ENCODE measurements at places on chromosomes 3 and 15.

- DNase-seq, result no peak
Measured at GRCh38 chr15:40366457-40367370, 8.7 kb downstream of the DISP2 start.

- no peak for DNase-seq
Measured at GRCh38 chr3:179812096-179812382, 159.2 kb downstream of the USP13 start.

- no peak for DNase-seq
Measured at GRCh38 chr3:62705721-62706120, 169.5 kb downstream of the CADPS start.

GRCh38 chr3:195207056-195207455 is 63.9 kb downstream of the XXYLT1 start:
- DNase-seq, result no peak

DNA sequence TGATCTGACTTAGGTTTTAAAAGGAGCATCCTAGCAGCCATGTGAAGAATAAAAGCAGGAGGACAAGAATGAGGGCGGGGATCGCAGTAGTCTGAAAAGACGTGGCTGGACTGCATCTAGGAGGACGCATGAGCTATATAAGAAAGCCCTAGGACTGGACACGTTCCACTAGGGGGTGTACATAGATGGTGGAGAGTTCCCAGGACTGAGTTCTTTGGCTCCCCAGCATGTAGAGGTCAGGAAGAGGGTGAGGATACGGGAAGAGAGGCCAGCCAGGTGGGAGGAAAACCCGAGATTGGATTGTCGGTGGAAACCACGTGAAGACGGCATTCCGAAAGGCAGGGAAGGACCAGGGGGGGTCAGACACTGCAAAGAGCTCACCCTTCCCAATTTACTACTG is 64.2 kb upstream of the CFAP161 start:
- no peak for DNase-seq

DNA sequence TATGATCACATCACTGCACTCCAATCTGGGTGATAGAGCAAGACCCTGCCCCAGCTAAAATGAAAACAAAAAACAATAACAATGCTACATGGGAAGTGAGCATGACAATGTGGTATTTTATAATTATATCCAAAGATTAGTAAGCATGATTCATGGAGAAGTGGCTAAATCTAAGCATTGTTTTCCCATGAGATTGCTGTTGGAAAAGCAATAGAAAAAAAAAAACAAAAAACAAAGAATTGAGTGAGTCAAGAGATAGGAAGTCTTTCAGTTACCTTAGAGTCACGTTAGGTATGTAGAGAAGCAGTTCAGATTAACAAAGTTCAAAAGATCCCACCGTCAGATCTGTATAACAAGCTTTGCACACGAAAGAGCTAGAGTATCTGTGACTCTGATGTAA is 210.3 kb upstream of the CNTN6 start:
- no peak for DNase-seq

- no peak for DNase-seq
Measured at GRCh38 chr3:59728587-59728908, 678.7 kb upstream of the CFAP20DC start.

DNA sequence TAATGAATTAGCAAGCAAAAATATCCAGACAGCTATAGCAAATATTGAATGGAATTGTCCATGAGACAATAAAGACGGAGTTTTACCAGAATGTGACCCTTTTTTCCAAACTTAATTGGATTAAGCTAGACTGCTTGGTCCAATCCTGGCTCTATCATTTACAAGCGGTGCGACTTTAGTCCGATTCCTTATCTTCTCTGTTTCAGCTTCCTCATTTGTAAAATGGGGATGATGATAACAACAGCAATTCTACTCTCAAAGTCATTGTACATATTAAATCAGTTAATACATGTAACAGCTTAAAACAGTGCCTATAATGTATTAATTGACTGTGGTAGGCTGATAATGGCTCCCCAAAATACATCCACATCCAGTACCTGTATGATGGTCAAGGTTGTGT is 62.1 kb upstream of the CRBN start:
- no peak for DNase-seq

DNA sequence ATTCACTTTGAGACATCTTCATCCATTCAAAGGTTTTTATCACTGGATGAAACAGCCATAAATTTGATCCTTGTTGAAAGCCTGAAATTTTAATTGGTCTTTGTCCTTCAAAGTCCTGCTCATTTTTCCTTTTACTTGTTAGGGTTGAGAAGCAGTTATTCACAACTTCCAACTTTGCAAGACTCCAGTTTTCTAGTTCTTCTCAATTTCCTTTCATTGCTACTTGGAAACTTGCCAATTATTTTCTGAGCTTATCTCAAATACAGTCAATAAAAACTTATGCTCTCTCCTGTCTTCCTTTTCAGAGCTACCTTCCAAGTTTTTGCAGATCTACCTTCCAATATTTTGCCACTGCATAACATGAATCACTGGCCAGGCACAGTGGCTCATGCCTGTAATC is 23.7 kb upstream of the CD276 start:
- no peak for DNase-seq

DNA sequence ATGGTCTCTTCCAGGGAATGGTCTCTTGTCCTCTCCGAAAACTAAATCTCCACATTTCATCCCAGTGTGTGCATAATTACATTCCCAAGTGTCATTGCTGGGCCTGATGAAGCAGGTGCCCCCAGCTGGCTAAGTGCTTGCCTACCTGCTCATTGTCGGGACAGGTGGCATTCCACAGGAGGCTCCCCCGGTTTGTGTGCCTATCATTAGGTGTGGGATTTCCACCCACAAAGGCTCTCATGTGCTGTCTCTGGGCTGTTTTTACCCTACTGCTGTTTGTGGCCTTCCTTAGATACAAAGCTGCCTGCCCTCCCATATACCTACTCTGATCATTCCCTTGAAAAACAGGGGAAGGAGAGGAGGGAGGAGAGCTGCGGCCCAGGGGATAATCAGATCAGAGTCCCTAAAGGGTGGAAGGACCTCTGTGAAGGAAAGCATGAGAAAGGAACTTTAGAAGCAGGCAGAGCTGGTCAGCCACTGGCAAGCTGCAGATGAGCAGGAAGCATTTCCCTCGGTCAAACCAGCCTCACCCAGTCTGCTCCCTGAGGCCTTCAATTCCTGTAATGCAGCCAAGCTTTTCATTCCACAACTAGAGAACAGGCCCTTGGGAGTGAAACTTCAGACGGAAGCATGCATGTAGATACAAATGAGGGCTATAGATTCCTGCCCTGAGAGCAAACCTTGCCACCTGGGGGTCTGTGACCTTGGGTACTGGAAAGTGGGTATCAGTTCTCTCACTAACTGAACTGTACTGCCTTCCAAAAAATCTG is 60.7 kb upstream of the HEG1 start:
- DNase-seq, result no peak

GRCh38 chr15:78392430-78392829 is 45.6 kb upstream of the IREB2 start:
- DNase-seq, result no peak

GRCh38 chr3:35257641-35258040 is 381.7 kb upstream of the ARPP21 start:
- no peak for DNase-seq

DNA sequence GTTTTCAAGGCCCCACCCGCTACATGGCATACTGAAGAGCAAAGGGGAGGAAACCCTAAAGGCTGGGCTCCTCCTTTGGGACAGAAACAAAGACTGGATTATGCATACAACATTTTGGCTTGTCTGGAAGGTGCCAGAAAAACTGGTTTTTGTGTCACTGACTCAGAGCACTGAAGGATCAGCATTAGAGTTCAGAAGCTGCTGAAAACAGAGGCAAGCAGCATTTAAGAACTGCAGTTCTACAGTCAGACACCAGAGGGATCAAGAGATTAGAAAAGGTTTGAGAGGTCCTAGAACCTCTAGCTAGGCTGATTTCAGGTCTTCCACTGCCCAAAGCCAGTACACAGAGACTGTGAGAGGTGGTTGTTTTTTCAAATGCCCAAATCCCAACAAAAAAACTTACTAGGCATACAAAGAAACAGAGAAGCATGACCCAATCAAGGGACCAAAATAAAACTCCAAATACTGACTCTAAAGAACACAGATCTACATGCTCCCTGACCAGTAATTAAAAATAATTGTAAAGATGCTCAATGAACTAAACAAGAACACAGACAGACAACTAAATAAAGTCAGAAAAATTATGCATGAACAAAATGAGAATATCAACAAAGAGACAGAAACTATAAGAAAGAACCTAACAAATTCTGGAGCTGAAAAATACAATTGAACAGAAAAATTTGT is 91.2 kb downstream of the SENP2 start:
- no peak for DNase-seq

DNA sequence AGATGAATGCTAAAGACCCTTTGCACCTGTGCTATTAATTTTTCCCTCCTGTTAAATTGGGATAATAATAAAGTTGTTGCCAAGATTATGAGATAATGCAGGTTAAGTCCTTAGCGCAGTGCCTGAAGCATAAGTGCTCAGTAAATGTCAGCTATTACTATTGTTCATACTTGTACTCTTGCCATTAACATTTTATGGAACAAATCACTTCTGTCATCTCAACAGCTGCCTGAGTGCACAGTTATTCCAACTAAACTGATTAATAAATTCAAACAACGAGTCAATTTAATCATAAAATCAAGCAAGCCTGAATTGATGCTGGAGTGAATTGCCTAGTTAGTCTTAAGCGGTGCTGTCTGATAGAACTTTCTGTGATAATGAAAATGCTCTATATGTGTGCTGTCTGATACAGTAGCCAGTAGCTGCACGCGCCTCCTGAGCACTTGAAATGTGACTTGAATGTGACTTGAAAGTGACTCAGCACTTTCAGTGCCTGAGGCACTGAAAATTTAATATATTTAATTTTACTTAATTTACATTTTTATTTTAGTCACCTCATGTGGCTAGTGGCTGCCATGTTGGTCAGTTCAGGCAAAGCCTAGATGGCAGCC is 198.7 kb upstream of the PFN2 start:
- DNase-seq, result no peak

DNA sequence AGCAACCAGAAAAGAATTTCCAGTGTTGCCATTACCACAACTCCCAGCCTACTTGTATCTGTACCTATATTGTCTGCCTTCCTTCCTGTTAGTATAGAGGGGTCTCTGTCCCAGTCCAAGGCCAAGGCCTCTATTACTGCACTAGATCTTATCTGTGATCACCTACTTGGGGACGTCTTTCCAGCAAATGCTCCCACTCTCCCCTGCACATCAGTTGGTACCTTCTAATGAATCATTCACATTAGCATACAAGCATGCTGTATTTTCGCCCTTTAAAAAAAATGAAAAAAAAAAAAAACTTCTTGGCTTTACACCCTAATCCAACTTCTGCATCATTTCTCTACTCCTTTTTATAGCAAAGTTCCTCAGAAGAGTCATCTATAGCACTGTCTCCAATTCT is 4.8 kb upstream of the AVEN start:
- DNase-seq, result no peak

- no peak for DNase-seq
Measured at GRCh38 chr3:186839874-186840641, 2.5 kb upstream of the ADIPOQ start.

DNA sequence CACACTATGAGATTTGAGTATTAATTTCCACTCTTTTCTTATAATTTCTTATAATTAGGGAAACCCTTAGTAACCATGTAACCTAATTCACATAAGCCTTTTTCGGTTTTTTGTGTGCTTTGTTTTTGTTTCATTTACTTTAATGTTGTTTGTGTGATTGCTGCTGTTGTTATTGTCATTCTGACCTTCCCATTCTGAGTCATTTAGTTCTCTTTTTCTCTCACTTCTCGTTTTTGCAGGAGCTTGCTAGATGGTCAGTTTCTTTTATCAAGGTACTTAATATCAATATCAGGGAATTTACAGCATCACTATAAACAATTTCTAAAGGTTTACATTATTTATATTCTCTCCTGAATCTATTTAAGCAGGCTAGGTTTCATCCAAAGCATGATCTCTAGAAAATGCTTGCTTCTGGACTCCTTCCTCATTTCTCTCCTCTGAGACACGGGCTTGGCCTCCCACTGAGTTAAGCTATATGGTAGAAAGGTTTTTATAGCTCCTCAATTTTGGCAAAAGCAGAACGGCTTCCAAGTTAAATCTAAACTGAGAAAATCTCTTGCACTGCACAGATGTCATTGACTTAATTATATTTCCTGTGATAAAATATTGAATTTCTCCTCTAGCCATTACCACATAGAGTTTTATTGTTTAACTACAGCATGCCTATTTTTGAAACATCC is 534.2 kb downstream of the NSUN3 start:
- no peak for DNase-seq

- DNase-seq, result peak; percentile 76
Measured at GRCh38 chr15:75843678-75844581, 683 bp downstream of the UBE2Q2 start.

GRCh38 chr3:141379250-141379966 is 11.1 kb downstream of the ZBTB38 start:
- DNase-seq, result no peak

DNA sequence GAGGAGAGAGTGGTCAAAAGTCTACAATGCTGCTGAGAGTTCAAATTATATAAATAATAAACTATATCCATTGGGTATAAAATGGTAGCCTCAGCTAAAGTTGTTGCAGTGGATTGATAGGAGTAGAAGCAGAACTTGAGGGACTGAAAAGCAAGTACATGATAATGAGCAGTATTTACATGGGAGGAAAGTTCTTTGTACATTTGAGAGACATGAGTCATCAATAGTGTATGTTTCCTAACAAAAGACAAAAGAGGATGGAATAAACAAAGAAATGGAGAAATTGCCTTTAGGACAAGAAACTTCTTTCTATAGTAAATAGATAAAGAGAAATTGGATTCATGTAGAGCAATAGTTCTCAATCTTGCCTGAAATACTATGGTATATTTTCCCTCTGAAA is 110.0 kb upstream of the PLSCR5 start:
- DNase-seq, result no peak

GRCh38 chr3:15262021-15262420 is 56.0 kb downstream of the CAPN7 start:
- no peak for DNase-seq

GRCh38 chr3:16214366-16214765 is 39.9 kb downstream of the GALNT15 start:
- no peak for DNase-seq

- no peak for DNase-seq
Measured at GRCh38 chr3:179768080-179768479, 115.2 kb downstream of the USP13 start.
